NCI-H2171 (cell line): ENCODE measurements at places on chromosomes 7 and 10.

DNA sequence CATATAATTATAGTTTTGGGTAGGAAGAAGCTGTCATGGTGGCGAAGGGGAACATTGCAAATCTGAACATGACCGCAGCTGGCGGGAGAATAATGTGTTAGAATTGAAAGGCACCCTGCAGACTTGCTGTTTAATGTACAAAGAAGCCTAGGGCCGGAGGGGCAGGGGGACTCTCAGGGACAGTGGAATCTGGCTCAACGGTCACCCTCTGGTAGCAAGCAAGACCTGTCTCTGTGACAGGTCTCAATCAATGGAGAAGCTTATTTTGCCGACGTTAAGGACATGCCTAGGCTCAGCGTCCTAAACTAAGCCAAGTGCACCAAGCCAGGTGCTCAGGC, 177.3 kb downstream of the NSUN6 start:
- DNase-seq = no peak

DNA sequence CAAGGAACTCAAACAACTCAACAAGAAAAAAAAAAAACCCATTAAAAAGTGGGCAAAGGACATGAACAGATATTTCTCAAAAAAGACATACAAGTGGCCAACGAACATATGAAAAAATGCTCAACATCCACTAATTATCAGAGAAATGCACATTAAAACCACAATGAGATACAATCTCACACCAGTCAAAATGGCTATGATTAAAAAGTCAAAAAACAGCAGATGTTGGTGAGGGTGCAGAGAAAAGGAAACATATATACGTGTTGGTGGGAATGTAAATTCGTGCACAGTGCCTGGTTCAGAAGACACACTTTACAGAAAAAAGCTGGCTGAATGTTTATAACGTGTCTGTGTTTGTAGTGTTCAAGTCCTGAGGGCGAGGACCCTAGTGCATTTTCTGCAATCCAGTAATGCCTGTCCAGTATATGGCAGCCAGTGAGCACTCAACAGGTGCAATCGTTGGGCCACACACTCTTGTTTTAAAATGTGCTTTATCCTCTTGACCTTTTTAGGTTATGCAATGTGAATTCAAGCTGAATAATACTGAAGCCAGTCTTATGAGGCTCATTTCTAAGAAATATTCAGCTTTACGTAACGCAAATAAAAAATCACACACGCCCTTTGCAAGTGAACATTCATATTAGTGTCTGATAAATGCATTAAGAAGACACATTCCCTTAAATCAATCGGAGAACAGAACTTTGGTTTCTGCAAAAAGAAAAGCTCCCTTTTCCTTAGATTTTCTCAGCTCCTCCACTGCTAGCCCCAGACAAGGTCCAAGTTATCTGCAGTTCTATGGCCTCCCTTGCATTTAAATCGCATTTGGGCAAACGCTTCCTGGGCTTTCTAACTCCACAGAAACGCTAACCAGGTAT, 813 bp upstream of the MTURN start:
- DNase-seq = no peak

- DNase-seq = no peak
These were observed 1.3 kb downstream of the LRMDA start for GRCh38 chr10:75432763-75433162.

- DNase-seq = no peak
These were observed 45.4 kb upstream of the LRGUK start for GRCh38 chr7:134081695-134082094.

DNA sequence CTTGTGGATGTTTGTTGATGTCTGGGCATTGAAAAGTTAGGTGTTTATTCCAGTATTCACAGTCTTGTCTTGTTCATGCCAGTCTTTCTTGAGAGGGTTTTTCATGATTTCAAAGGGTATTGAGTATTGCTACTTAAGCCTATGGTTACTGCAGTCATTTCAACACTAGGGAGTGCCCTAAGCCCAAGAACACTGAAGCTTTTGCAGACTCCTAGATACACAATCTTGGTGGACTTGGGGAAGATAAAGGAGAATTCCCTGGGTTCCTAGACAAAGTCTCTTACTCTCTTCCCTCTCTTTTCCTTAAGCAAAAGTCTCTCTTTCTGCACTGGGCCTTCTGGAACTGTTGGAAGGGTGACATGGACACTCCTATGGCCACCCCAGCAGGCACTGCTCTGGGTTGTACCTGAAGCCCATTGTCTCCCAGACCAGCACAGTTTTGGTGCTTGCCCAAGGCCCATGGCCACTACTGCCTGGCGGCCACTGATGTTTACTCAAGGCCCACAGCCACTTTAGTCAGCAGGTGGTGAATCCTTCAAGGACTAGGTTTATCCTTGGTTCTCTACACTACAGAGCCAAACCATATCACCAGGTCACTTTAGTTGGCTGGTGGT, 24.9 kb downstream of the SAMD9 start:
- no peak for DNase-seq

DNA sequence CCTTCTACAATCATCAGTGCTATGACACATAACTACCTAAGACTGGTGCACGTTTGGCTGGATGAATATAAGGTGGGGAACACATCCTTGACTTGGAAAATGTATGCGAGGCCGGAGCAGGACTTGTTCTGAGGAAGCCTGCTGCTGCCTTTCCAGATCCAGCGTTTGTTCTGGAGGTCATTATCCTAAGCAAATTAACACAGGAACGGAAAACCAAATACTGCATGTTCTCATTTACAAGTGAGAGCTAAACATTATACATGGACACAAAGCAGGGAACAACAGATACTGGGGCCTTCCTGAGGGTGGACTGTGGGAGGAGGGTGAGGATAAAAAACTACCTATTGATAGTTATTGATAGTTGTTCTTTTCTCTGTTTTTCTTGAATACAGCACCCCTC, 10.8 kb upstream of the GALNT11 start:
- DNase-seq = no peak

DNA sequence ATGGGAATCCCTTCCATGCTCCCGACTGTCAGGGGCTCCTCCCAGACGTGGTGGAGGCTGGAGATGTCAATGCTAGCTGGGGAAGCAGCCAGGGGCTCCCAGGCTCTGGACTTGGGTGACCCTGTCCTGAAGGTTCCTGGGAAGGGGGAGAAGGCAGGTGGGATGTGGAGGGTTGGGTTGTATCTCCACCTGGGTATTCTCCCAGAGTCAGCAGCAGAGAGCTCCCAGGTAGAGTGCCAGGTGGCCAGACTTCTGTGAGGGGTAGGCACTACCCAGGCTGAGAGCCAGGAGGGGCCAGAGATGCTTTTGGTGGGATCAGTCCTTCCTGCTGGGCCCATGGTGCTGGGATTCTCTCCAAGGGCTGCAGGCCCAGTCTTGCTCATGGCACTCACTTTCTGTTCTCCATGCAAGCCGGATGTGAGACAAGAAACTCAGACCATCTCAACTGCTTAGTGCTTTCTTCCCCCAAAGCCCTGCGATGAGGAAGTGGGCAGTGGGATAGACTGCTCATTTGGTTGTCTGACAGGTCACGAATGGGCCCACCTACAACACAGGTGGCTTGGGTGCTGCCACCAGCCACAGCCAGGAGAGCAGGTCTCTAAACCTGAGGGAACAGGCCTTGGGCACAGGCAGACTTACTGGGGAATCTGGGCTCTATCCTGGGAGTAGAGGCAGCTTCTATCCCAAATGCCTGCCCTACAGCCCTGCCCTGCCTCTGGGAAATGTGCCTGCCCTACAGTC, 52.5 kb upstream of the CAMK2B start:
- DNase-seq = no peak

DNA sequence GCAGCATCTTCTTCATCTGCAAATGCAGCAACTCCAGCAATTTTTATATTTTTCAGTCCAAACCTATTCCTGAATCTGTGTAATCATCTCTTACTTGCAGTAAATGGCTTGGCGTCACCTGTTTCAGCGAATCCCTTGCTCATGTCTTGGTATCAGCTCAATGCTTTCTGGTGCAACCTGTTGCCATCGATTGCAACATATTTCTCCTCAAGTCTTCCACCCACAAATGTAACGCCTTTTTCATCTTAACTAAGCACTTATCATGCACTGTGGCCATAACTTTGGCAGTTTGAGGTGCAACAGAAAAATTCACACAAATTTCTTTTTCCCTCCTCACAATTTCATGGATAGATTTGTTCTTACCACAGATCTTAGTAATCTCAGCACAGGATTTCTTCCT, 168.3 kb downstream of the HERPUD2 start:
- DNase-seq = no peak

DNA sequence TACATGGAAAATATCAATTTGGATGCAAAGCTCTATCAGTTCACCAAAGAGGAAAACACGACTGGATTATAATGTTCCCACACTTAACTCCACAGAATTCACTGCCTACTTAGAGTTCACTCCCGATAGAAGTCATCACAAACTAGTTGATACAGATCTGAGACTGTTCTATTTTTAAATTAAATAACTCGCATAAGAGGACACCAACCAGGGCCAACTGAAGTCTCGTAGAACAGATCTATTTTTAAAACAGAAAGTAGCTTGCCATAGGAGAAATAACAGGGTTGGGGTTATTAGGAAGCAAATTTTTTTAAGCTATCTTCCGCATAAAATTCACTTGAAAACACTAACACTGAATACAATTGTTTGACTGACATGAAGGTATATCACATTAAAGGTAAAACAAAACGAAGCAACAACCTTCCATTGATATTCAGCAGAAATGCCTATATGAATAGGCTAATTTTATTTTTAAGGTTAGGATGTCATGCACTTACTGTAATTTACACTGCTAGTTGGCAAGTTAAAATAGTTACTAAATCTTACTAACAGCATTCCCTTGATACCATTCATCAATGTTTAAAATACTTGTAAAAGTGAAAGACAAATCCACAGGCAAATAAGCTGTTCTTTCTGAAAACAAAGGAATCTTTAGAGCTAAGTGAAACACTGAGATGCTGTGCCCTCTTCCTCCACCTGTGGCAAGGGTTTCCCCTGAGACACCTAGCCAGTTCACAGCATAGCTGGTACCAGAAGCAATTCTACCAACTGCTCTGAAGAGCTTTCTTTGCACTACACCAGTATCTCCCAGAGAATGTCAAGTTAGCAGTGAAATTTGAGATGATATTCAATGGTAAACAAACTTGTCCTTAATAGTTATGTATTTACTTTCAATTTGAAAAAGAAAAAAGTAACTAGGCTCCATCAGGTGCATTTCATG, 186.7 kb upstream of the ANK3 start:
- DNase-seq = no peak

DNA sequence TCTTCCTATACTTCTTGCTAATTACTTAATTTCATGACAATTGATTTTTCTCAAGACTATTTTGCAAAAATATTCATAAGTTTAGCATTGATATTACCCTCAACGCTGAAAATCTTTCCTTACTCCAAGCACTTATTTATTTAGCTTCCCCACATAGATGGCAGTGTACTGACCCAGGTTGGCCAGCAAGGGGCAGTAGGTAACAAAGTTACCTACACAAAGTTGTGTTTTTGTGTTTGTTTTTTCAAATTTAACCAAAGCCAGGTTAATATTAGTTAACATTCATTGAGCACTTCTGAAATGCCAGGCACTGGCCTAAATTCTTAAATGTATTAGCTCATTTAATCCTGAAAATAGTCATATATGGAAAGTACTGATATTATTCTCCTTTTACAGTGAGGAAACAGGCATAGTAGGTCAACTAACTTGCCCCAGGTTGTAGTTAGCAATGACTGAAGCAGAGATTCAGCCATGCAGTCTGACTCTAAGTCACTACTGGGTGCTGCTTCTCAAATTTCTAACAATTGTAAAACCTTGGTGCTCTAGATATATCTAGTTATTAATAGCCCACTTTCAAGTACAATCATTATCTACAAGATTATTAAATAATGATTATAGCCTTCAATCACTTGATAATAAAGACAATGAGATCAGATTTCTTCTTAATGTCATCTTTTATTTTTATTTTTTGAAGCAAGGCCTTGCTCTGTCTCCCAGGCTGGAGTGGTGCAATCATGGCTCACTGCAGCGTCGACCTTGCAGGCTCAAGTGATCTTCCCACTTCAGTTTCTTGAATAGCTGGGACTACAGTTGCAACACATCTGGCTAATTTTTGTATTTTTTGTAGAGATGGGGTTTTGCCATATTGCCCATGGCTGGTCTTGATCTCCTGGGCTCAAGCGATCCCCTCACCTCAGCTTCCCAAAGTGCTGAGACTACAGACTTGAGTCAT, 5.8 kb upstream of the GGCT start:
- peak; percentile 6 for DNase-seq

DNA sequence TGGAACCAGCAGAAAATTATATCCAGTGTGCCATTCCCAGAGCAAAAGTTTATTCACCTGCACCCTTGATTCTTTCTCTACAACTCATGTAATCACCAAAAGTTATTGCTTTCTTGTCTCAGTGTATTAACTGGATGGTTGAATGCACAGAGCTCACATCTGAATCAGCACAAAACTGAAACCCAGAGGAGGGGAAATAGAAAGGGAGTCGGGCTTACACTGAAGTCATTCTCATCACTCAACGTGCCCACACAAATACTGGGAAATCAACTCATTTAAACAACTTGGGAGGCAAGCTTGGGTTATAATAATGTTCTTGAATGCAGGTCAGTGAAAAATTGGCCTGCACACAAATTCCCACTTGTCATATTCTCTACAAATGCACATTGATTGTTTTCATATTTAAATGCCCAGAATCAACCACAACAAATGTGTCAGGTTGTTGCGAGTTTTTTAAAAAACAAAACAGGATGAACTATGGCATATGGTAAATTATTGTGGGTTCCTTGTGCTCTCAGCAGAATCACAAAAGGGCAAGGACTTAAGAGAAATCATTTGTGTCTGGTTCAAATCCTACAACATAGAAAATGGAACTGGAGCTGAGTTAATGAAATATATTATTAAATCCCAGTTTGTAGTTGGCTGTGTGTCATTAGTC, 125.9 kb upstream of the NOBOX start:
- DNase-seq = no peak

- no peak for DNase-seq
These were observed 74.4 kb downstream of the ST8SIA6 start for GRCh38 chr10:17380016-17380415.

DNA sequence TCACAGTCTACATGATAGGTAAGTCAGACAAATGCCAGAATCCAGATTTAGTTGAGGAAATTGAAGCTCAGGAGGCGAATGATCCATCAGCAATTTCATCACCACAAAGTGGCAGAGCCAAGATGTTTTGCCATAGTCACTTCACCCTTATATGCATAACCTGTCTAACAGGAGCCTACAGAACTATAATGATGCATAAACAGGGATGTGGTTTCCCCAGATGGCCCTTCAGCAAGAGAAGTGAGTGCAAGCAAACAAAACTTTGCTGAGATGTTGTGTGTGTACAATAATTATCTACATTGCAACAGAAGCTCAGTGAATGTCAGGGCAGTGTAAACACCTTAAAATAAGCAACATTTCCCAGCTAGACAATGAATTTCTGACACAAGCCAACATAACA, 28.6 kb downstream of the PON3 start:
- no peak for DNase-seq

DNA sequence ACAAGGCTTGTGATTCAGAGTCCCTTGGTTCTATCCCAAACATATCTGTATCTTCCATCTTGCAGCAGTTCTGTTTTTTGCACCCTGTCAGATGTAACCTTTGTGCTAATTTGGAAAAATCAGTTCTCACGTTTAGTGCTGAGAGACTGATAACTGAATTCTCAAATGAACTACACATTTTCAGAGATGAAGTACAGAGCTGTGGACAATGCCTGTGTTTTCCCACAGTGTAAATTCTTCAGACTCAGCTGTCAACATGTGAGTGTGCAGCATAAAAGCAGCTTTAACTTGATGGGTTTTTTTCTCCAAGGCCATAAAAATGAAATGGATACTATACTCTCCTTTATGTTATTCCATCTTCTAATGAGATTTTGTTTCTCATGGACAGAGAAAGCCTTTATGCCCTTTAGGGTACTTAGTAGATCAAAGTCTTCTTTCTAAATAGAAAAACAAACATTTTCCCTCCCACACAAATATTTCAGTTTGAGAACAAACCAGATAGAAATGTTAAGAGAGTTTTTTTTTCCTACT, 150.9 kb downstream of the SEMA3A start:
- no peak for DNase-seq
